ENCODE measurements at places on chromosomes 5 and 9.

- no peak for DNase-seq
Measured at GRCh38 chr9:73137914-73138313, 13.8 kb upstream of the ANXA1 start.

DNA sequence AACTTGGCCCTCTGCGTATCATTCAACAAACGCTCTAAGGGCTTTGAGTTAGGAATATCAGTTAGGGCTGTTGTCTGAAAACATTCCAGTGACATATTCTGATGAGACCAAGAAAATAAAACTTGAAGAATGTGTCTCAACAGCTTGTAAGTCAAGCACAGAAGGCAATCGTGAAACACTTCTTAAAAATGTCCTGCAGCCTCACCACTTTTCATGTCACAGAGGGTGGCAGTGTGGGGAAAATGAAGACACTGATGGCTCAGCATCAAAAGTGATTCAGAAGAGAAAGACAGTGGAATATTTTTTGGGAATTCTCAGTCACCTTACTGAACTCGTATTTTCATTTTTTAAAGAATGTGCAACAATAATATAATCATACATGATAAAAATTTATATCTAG lies 247.3 kb downstream of the CTNND2 start:
- no peak for DNase-seq

DNA sequence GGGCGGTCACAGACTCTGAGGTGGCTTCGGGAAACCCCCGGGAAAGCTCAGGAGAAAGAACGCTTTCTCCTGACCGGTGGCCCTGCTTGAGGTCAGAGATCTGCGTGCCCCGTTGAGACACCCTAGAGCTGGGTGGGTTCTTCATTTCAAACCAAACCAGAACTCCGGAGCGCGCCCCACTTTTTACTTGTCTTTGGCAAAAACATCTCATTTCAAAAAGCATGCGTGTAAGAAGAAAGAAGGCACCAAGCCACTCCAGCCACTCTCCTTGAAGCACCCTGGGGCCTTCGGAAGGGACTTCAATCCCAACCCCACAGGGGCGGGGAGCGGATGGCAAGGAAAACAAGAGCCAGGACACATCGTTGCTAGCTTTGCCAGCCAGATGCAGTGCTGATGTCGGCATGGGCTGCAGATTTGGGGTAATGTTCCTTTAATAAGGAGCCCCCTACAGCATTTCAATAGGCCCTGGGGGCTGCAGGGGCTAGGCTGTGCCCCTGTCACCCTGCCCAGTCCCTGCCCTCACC lies 171.7 kb downstream of the ERCC6L2 start:
- no peak for DNase-seq

GRCh38 chr9:21615446-21615845 lies 133.3 kb upstream of the IFNE start:
- no peak for DNase-seq

DNA sequence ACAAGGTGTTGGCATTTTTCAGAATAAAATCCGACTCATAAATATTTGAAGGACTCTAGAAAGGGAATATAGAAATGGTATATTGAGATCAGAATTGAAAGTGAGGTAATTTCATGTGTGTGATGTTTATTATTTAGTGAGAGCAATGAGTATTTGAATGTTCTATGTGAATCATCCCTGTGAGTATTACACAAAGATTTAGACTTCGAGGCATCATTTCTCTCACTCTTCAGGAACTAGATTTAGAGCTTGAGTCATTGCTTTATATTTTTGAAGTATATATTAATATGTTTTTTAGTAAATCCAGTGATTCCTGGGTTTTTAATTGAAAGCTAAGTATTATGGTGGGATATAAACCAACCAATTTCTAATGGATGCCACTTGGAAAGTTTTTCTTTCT lies 91.2 kb downstream of the RAB3C start:
- no peak for DNase-seq

GRCh38 chr5:110371011-110371724 lies 355.3 kb downstream of the TMEM232 start:
- DNase-seq = no peak

- no peak for DNase-seq
Measured at GRCh38 chr9:95887926-95888497, 12.5 kb downstream of the ERCC6L2 start.

DNA sequence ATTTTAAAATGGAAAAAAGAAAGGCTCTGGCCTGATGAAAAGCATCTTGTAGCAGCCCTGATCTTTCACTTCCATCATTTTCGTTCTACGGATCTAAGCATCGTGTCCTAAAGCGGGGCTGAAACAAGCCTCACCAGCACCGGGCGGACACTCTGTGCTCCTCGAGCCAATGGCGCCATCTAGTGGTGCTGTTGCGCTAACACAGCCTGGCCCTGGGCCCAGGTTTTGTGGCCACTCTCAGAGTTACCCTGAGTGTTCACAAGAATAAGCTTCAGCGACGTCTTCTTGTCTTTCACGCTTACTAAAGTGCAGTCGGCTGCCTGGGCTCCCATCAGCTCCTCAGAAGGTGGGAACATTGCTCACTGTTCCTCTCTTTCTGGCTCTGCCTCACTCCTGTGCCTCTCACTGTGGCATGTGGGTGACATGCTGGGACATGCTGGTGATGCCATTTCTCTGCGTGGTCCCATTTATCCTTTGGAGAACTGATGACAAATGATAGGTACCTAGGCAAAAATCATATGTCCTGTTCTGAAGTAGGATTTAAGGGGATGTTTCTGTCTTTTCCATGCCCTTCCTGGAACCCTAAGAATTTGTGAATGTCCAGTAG lies 32.7 kb downstream of the DMRT3 start:
- DNase-seq = peak; percentile 70

DNA sequence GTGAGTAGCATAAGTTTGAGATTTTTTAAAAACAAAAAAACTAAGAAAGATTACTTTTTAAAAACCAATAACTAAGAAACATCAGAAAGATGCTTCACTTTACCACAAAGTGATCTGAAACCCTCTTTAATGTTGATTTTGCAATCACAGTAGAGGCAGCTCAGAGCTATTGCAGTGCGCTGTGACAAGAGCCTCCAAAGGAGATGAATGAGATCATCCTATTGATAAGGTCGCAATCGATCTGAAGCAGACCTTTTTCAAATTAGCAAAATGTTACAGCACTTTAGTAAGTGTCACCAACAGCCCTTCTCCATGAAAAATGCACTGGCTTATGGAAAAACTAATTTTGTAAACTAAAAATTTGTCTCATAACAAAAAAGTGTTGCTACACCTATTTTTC lies 284.6 kb upstream of the EFNA5 start:
- DNase-seq = no peak

GRCh38 chr9:121222524-121223171 lies 21.0 kb upstream of the RAB14 start:
- no peak for DNase-seq

- DNase-seq = no peak
Measured at GRCh38 chr9:123419091-123419490, 63.1 kb downstream of the CRB2 start.
